Retinal pigment epithelial cell (primary cell): ENCODE measurements at places on chromosomes 5 and 9.

DNA sequence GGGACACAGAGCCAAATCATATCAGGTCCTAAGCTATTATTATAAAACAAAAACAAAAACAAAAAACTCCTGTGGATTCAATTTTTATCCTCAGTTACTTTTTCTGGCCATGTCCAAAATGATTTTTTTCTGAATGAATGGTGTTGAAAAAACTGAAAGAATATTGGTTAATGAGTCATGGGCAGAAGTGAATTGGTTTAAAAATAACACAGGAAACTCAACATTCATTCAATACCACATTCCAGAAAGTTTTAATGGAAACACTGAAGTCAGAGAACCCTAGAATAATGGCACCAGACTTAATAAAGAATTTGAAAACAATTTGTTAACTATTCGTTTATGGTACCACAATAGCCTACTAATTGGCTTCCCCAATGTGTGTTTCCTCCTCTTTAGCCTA lies 102.4 kb upstream of the CDH9 start:
- DNase-seq = no peak

DNA sequence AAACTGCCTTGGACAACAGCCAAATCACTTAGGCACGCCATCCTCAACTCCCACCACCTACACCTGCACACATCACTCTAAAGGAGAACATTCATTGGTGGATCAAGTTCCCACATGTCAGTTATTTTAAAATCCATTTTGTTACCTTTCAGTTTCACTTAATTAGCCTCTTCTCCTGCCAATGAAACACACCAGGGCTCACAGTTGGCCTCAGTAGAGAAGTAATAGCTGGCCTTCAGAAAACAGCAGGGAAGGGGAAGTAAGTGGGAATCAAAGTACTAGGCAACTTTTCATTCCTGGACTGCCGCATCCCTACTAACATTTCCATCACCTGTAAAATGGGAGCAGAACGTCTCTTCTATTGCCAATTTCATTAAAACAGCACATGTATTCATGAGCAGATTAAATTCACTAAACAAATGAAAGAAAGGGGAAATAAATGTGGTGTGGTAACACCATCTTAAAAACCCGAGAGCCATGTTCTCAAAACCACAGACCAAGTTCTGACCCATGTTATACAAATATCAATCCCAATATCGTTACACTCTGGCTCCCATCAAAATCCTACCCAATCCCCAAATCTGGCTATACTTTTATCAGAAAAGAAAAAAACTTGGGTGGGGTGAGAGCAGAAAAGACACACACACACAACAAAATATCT lies 1.7 kb downstream of the SIL1 start:
- DNase-seq = no peak

DNA sequence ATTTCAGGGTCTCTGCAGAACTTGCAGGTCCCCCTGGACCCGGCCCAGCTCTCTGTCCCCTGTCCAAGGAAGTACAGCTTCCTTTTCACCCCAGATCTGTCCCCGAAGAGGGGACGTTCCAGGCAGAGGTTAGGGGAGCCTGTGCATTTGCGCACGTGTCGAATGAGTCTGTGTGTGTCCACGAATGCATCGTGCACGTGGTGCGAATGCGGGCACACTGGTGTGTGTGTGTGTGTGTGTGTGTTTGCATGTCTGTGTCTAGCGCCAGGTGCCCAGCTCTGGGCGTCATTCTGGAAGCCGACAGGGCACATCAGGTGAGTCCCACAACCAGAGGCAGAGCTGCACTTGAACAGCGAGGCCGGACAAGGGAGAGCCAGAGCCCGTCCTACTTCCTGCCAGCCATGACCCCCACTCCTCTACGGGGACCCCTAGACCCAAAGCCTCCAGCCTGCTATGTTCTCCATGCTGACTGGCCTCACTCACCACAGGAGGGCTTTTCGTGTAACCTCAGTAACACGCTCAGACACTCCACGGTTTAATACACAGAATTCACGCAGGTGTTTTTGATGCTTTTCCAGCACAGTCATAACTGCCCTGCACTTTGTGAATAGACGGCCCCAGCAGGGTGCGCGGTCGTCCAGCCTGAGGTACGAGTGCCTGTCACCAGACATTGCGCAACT lies 41.3 kb upstream of the CACNA1B start:
- DNase-seq = no peak

DNA sequence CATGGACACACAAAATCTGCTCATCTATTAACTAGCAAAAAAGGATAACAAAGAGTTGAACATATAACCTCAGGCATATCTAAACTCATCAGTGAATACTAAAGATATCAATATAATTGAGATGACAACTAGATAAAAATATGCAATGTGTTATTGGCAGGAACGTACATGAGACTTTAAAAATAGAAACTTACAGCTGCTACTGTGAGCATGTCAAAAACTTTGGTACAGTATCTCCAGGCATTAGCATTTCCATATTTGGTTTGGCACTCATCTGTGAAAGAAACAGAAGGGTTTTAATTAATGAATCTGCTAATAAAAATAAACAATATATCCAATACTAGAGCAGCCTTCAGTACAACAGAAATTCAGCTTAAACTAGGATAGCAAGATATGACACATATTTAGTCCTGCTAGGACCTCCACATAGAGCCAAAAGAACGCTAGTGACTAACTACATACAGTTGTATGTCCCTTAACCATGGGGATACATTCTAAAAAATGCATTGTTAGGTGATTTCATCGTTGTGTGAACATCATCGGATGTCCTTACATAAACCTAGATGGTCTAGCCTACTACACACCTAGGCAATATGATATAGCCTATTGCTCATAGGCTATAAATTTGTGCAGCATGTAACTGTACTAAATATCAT lies 10.5 kb upstream of the SCAI start:
- DNase-seq = no peak
